ENCODE measurements at places on chromosomes 5 and 9.
A peak's percentile ranks its signal among the peaks of the same experiment; 100 is the strongest.

DNA sequence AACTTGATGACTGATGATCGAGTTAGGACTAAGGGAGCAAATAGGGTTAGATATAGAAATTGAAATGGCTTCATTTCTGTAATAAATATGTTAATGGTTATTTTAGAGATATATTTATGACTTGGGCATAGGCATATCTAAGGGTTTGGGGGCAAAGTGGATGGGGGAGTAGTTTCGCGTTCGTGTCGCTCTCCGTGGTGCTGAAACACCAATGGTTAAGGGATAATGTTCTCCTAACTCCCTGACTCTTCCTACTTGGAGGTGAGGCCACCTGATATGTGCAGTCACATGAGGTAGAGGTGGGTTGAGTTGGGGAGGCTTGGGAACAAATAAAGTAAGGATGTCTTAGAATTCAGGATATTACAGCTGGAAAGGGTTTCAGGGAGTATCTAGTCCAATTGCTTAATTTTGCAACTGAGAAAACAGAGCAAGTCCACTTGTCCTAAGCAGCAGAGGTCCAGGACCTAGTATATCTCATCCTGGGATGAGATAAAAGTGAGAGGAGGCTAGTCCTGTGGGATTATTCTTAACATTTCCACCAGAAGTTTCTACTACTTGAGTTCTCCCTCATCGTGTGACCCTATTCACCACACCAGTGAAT is 44.0 kb upstream of the MAP1B start:
- DNase-seq, result no peak

DNA sequence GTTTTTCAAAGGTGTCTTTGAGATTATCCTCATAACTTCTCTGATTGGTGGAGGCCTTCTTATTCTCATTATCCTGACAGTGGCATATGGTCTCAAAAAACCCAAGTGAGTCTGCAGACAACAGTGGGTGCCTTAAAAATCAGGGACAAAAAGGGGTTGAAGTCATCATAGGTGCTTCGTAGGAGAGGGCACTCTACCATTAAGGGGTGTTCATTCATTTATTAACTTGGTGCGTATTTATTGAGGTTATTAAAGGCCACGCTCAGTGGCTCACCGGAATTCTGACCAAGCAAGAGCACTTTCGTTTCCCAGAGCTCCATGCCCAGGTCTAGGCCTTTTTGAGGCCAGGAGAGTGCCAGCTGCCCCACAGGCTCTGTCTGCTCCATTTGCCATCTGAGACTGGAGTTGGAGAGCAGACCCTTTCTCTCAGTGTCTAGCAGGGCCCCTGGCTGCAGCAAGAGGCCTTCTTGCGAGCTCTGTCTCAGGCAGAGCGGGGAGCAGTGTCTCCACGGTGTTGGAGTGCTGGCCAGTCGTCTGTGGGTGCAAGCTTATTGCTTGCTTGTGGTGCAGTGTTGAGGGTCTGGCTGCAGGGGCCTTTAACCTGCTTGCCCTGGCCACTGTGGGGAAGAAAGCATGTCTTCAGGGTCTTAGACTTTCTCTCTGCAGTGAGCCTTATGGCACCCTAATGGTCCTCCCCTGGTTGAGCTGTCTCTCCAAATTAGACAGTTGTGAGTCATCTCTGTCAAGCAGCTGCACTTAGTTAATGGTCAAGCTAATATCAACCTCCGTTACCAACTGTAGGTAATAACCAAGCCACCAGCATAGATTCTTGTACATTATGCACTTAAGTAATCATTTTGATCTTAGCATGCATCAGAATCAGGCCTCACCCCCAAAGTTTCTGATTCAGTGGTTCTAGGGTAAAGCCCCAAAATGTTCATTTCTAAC is 62.6 kb downstream of the IL31RA start:
- DNase-seq, result no peak

DNA sequence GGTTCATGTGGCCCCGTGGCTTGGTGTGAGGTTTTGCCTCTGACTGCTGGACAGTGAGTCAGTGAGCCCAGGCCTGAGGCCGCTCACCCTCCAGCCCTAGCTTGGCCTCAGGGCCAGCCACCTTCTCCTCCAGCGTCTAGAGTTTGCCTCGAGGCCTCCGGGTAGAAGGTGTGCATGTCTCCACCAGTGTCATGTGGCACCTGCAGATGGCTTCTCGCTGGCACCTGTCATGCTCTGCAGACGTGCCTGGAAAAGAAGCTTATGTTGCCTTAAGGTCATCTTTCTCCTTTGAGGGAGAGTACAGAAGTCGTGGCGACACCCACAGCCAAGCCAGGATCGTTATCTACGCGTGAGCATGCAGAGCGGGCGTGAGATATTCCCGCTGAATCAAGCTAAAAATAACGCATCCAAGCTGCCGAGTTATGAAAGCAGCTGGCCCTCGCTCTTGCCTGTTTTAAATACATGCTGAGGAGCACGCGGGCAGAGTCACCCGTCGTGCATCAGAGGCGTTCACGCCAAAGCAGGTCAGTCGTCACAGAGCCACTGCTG is 79.7 kb upstream of the FCN2 start:
- no peak for DNase-seq

DNA sequence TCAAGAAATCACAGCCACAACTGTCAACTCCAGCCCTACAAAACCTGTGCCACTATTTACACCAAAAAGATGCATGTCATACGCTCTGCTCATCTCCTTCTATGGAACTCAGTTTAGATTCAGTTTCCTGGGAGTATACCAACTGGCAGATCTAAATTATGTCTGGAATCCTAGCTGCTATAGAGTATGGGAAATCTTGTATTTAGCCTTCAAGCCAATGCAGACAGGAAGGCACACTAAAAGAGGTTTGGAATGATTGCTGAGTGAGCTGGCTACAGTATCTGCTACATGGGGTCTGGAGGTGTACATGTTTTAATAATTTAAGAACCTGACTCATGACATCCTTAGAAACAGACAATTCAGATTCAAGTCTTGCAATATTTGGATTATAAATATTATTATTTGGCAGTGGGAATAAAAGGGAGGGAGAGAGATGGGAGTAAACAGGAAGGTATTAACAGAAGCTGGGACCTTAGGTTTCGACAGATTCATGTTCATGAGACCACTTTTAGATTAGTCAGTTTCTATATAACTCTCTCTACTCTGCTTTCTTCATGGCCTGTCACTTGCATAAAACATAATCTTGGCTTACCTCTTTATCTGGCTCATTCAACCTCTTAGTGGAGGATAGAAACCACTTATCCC is 178.8 kb upstream of the HAPLN1 start:
- no peak for DNase-seq

DNA sequence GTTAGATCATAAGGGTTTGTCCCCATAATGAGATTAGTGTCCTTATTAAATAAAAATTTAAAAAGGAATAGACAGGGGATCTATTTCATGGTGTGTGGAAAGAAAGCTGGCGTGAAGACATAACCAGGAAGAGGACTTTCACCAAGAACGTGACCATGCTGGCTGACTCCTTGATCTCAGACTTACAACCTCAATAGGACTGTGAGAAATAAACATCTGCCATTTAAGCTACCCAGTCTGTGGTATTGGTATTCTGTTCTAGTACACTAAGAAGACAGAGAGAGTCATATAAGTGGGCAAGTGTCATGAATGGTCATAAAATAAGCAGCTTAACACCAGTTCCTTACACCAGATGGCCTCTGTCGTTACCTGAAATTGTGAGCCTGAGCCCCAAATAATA is 259.4 kb upstream of the CCNG1 start:
- DNase-seq, result no peak

GRCh38 chr9:13213337-13213736 is 66.2 kb downstream of the MPDZ start:
- no peak for DNase-seq

GRCh38 chr5:169339869-169340268 is 38.9 kb upstream of the SLIT3 start:
- DNase-seq, result no peak

DNA sequence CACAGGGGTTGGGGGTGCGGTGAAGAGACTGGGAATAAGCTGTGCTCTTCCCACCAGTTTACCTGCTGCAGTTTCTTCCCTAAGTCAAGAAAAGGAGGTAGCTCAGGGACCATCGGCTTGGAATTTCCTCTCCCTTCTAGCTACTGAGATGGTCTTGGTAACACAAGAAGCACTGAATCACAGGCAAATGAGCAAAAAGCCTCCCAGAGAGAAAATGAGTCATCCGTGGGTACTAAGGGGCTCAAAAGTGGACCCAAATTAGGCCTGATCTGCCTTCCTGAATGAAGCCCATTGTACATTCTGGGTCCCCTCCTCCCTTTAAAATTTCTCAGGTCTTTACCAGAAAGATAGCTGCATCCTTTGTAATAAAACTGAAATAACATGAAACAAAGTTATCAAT is 49.9 kb downstream of the PTPN3 start:
- DNase-seq, result no peak

DNA sequence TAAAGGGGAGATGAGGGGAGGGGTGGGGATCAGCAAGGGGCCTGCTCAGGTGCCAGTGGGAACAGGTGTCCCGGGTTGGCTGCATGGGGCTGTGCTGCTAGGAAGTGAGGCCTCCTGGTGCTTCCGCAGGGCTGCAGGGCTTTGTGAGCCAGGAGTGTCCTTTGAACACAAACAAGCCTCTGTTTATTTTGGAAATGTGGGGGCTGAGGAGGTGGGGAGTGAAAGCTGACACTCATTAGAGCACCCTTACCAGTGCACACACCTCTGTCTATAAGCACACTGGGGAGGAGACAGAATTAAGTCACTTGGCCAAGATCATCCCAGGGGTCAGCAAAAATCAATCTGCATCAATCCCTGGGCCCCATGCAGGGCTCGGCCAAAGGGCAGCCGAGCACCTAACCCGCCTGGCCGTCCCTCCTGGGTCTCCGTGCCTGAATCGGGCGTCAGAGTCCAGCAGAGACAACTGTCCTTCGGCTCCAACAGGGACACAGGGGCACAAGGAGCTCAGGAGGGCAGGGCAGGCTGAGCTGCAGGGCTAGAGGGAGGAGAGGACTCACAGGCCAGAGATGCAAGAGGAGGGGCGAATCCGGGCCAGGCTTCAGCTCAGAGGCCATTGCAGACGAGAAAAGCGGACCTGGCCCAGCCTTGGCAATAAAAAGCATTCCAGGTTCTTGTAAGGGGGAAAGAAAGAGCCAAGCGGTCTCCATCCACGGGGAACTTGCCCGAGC is 99.8 kb downstream of the VAV2 start:
- peak; percentile 97 for DNase-seq

GRCh38 chr9:14158916-14159315 is 155.0 kb downstream of the NFIB start:
- DNase-seq, result no peak

GRCh38 chr5:66617991-66618768 is 22.0 kb downstream of the MAST4 start:
- no peak for DNase-seq

GRCh38 chr5:171122372-171122771 is 186.7 kb upstream of the TLX3 start:
- DNase-seq, result no peak

- DNase-seq, result no peak
Observed at GRCh38 chr5:96243862-96244261, 189.2 kb downstream of the PCSK1 start.

DNA sequence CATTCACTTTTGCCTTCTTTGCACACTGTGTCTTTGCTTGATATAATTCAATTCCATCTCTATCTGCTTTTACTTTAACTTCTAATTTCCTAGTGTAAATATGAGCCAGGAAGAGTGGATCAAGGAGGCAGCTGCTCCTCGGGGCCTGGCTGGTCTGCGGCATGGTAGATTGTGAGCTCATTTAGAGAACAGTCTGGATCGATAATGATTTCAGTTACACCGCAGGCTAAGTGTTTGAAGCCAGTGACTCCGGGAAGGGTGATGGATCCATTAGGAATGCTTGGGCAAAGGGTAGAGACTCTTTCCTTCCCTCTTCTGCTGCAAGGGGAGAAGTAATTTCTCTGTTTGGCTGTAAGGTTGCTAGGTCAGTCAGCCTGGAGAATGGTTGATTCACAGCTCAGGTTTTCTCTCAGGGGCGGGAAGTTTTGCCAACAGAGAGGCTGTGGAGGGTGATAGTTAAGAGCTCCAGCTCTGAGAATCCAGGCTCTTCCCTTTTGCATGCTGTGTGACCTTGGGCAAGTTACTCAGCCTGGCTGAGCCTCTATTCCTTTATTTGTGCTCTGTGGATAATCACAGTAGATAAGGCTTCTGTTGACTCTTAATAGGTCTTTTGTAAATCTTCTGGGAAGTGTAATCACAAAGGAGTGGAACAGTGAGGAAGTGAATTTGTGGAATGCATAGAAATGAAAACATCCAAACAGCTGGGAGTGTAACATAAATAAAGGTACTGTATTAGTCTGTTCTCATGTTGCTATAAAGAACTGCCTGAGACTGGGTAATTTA is 99.1 kb downstream of the PTTG1 start:
- DNase-seq, result no peak

DNA sequence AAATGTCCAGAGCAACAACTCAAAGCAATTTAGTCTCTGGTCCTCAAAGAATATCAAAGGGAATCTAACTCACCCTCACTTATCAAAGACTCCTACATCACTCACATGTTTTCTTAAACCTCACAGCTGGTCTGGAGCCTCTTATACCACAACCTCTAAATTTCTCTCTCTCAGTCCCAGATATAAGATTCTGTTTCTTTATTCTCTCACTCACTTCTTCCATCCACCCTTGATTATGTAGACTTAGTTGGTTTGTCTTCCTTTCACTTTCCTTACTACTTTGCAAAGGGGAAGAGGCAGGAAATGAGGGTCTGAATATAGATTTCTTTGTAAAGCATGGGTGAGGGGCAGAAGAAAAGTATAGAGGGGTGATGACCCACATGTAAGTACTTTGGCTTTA is 75.4 kb upstream of the STARD4 start:
- no peak for DNase-seq

DNA sequence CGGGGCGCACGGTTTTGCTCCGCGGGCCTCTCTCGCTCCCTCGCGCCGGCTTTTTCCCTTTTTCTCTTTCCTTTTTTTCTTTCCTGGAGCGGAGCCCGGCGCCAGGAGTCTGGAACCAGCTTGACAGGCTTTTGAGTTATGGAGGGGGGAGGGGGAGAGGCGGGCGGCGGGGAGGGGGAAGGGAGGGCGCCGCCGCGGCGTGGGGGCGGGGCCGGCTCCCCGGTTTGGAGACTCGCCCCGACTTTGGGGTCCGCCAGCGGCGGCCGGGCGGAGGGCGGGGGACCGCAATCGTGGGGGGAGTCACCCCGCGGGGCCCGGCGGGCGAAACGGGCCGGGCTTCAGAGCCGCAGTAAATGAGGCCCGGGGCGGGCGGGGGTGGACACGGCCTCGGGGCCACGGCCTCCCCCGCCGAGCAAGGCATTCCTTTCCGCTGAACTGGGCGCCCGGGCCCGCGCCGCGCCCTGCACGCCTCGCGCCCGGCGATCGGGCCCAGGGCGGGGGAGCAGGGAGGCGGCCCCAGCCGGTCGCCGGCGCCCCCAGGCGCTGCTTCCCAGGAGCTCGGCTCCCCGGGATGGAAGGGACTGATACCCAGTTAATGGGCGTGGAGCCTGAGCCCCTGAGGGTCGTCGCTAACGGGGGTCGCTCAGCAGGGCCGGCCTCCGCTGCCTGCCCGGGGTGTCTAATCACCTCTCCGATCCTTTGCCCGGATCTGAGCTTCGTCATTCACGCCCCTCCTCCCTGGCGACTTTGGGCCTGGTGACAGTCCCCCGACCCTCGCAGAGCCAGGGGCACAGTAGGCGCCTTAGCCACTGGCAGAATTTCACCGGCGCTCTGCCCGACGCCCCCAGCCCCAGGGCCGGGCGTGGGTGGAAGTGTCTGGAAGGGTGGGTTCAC is 138.1 kb downstream of the C9orf50 start:
- DNase-seq, result peak; percentile 89

- DNase-seq, result no peak
Observed at GRCh38 chr9:2271426-2271825, 256.3 kb downstream of the SMARCA2 start.

- no peak for DNase-seq
Observed at GRCh38 chr5:34867660-34868059, 28.7 kb downstream of the TTC23L start.
